ENCODE measurements at places on chromosomes 12 and 14.

GRCh38 chr12:103571286-103571685 is 15.8 kb upstream of the STAB2 start:
- peak; percentile 61 for DNase-seq

GRCh38 chr14:23773981-23774380 is 137.8 kb downstream of the DHRS2 start:
- DNase-seq = no peak

DNA sequence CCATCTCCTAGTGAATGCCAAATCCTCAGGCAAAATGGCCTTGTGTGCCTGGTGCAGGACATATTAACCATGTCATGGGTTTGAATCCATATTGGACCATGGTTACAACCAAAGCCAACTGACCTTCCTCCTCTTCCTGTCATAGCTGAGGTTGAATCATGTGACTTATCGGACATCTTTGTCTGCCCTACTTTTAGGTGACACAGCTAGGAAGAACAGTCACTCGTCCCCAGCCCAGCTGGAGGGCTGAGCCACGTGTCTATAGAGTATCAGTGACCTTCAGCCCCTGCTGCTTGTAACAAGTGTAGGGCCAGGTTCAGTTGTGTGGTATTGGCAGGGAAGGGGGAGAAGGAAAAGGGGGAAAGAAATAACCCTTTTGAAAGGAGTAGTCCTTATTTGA is 225.2 kb downstream of the KTN1 start:
- DNase-seq = no peak

DNA sequence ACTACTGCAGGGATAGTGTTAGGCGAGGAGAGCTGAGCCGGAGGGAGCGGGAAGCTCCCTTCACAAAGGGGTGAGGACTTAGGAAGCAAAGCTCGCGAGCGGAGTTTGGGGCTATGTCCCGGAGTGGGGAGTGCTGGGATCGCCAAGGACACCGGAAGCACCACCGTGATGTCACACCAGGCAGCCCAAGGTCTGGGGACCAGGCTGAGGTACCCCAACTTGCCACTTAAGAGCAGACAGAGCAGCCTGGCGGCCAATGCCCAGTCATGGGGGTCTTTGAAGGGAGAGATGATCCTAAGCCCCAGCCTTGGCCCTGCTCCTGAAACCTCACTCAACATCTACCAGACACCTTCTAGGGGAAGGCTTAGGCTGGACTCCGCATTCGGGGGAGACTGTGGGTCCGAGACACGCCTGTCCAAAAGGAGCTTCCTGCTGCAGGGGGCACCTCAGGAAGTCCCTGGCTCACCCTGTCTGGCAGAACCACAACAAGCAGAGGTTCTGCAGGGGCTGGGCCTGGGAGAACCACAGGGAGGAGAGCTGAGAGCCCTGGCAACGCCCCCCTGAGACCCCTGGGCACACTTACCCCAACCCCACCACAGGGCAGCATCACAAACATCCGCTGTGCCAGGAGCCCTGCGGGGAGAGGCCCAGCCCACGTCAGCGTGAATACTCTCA is 17.8 kb downstream of the SLC48A1 start:
- no peak for DNase-seq

DNA sequence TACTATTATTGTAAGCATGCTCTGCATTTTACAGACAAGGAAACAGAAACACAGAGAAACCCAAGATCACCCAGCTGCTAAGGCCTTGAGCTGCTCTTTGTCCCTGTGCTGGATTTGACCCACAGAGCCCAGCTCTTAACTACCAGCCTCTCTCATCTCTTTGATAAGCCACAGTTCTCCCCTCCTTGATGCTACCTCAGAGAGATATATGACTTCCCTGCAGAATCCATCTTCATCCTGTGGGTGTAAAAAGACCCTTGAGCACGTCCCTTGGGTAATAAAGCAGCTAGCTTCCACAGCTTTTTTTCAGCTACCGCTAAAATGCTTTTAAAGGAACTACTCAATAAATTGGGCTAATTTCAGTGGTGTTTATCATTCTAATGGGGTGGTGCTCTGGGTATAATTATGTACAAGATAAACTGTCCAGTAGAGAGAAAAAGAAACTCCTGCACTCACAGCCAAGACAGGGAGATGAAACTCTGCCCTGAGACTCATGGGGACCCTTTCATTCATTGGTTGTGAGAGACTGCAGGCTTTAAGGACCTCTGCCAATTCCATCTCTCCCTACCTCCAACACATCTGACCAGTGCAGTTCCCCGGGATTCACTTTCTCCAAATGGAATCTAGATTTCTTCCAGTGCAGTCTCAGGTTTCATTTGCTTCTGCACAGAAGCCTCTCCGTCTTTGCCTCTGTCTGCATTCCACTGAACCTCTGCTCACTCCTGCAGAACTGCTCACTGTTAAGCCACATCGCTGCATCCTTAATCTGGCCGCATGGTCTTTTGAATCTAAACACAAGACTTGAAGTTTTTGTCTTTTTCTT is 24.7 kb upstream of the NTF3 start:
- no peak for DNase-seq

GRCh38 chr12:125882141-125882540 is 816.9 kb downstream of the AACS start:
- DNase-seq = no peak

- DNase-seq = no peak
These were observed 170.6 kb downstream of the MED13L start for GRCh38 chr12:116106870-116107269.

GRCh38 chr14:62189698-62190097 is 427.5 kb downstream of the SNAPC1 start:
- DNase-seq = no peak

DNA sequence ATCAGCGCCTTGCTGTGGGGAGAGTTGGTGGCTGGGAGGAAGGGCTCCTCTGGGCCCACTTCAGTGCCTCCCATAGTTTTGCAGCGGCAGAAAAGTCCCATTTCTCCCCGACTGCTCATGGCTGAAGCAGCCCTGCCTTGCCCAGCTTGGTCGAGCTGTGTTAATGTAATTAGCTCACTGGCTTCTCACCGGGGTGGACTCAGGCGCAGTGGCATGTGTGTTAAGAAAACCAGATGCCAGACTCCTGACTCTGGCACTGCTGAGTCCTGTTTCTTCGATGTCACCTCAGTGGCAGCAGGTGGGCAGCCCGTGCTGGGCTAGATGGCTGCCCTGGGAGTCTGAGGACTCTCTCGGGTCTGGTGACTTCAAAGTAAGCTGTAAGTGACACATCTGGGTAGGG is 47.4 kb downstream of the CHST11 start:
- DNase-seq = no peak

GRCh38 chr12:116922194-116922897 is 11.6 kb downstream of the FBXW8 start:
- no peak for DNase-seq

DNA sequence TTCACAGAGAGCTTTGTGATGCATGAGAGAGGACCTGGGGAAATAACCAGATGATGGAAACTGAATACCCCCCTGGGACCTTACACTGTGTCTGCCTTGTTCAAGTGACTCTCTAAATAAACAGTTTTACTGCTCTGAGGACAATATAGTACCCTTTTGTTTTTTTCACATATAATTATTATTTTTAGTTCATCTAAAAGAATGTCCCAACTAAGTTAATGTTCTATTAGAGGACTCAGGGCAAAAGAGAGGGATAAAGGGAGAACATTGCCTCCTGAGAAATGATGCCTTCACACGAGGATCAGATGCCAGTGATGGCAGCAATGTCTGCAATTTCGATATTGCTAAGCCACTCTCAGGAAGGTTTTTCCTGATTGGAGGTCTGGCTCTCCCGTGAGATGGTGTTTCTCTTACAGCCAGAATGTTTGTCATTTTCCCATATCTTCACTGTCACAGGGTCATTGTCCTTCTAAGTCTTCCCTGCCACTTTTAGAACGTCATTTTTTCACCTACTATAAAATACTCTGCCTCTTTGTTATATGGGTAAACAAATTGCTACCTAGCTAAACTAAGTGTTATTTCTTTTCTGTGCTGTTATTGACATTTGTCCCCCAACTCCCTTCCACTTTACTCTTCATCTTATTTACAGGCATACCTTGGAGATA is 201.6 kb downstream of the RAD51B start:
- peak; percentile 64 for DNase-seq

GRCh38 chr14:64082837-64083236 is 211.3 kb downstream of the ESR2 start:
- DNase-seq = no peak

DNA sequence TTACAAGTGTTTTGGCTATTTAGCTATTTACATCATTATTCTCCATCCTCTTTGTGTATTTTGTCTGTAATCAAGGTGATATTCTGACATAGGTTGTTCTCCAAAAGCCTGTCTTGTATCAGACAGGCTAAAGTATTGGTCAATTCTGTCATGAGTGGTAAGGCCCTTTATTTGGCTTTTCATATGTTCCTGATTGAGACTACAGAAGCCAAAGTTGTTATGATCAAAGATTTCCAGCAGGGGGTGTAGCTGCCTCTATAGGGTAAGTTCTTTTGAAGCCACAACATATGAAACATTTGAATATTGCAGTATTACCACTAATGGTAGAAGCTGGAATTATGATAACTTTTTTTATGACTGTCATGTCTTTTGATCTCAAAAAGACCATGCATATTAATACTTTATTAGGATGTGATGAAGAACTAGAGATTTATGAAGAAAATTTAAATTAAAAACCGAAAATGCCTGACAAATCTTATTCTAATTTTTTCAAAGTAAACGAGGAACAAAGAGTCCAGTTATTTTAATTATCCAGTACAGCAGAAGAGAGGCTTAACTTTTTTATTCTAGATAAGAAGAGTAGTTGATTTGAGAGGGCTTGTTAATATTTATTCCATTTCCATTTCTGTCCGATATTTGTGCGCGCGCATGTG is 3.4 kb upstream of the ARHGAP5 start:
- DNase-seq = peak; percentile 47
